ENCODE measurements at places on chromosomes 16 and 17. TPM values are rescaled to one million over a fixed set of nuclear protein-coding genes. Genes with fewer than 3 reads are reported as not detected.
A peak's percentile ranks its signal among the peaks of the same experiment; 100 is the strongest.

GRCh38 chr17:77178050-77178449 lies 37.3 kb downstream of the SEC14L1 start:
- no peak for DNase-seq

GRCh38 chr17:2057175-2057759 lies 2.4 kb downstream of the HIC1 start:
- DNase-seq = no peak

DNA sequence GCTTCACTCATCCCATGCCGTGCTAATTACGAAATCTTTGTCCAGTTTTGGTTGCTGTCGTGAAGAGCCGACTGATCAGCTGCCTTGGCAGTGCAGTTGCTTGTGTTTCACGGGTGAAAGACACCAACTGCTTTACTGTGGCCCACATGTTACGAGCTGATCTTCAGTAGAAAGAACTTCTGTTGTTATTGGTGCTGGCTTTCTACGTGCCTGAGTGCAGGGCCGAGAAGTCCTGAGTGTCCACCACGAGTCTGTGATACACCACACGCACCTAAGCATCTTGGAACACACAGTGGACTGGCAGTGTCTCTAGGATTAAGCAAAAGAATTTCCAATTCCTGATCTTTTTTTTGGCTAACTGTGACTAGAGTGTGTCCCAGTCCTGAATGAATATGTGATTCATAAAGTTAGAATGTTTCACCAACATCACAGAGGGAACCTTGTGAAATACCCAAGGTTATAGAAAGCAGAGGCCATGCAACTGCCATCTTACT lies 70.4 kb upstream of the CLEC18A start:
- DNase-seq = no peak

GRCh38 chr17:72460711-72461110 lies 339.9 kb downstream of the SOX9 start:
- no peak for DNase-seq

DNA sequence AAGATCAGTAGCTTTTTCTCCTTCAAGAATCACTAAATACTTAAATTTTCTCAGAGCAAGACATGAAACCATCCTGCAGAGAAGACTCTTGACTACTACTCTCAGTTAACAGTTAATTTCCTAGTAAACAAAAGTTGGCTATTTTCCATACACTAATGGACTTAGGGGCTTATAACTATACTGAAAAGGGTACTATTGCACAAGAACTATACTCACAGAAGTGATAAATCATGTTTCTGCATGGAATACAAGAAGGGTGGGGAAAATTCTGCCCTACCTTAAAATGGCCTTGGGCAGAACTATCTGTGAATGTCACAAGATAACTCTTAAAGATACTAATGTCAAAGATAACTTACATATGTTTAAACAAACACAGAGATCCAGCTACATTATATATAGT lies 12.5 kb downstream of the ZNF652 start:
- DNase-seq = no peak

DNA sequence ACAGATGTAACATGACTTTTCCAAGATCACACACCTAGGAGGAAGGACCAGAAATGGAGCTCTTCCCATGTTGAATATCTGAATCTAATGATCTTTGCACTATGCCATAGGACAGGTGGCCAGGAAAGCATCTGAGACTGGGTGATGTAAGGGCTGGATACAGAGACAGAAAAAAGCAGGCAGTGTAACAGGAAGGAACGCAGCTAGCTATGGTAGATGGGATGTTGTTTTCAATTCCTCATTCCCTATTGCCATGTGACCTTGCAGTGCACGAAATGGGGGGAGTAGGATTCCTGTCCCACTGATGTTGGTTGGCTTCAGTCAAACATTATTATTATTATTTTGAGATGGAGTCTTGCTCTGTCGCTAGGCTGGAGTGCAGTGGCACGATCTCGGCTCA lies 3.7 kb upstream of the NPIPB15 start:
- no peak for DNase-seq

- DNase-seq = no peak
Measured at GRCh38 chr16:83768986-83769385, 38.8 kb upstream of the HSBP1 start.

- no peak for DNase-seq
Measured at GRCh38 chr17:7147772-7148171, 31.4 kb downstream of the ASGR1 start.

- DNase-seq = no peak
Measured at GRCh38 chr16:30774367-30775130, 12.4 kb downstream of the RNF40 start.

GRCh38 chr17:78478757-78479297 lies 98.4 kb downstream of the DNAH17 start:
- DNase-seq = no peak

- peak; percentile 68 for DNase-seq
Measured at GRCh38 chr16:31064882-31065461, 9.1 kb downstream of the ZNF668 start.

GRCh38 chr16:88681084-88681680 lies 5.1 kb downstream of the SNAI3 start:
- no peak for DNase-seq

GRCh38 chr16:11497851-11498289 lies 88.8 kb downstream of the LITAF start:
- no peak for DNase-seq

GRCh38 chr17:76911299-76912017 lies 43.3 kb downstream of the MGAT5B start:
- DNase-seq = no peak

KRT40 gene
- not detected for total RNA-seq

PRAC1 gene
- not detected for total RNA-seq

SLC16A13 gene
- total RNA-seq = 0.22 TPM

KRTAP9-7 gene
- not detected for total RNA-seq

TBC1D24 gene
- 18.3 TPM for total RNA-seq

TOM1L2 gene
- 97.1 TPM for total RNA-seq

TMEM92 gene
- not detected for total RNA-seq
